ENCODE measurements at places on chromosomes 3 and 15.

DNA sequence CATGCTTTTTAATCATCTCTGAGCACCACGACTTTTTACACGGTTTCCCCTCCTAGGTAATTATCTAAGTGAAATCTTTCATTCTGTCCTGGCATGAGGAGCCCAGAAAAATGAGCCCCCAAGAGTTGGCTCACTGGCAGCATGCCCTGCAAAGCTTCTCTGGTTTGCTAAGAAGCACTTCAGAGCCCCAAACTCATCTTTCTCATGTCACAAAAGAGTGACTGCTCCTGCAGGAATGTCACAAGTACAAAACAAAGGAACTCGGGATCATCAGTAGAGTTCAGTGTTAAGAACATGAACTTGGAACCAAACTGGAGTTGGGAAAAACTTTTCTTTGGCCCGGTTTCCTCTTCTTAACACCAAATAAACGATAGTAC is 123.9 kb downstream of the FOXB1 start:
- DNase-seq = no peak

DNA sequence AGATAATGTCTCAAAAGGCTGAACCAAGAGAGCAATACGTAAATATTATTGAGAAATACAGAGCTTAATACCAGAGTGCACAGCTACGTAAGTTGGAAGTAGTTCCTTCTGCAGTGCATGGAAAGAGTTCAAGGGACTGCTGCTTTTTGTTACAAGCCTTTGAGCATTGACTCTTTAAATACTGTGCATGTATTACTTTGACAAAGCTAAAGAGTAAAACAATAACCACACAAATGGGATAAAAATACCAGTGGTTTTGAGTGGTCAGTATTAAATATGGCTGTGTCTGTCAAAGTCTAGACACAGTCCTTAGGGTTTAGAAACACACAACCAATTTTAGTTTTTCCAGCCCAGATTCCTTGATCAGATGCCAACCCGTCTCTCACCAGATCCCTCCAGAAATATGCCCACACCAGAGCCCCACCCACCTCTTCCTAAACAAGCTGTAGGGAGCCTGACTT is 62.1 kb downstream of the SSR3 start:
- no peak for DNase-seq

- DNase-seq = no peak
Observed at GRCh38 chr3:108292905-108293328, 3.4 kb upstream of the HHLA2 start.

DNA sequence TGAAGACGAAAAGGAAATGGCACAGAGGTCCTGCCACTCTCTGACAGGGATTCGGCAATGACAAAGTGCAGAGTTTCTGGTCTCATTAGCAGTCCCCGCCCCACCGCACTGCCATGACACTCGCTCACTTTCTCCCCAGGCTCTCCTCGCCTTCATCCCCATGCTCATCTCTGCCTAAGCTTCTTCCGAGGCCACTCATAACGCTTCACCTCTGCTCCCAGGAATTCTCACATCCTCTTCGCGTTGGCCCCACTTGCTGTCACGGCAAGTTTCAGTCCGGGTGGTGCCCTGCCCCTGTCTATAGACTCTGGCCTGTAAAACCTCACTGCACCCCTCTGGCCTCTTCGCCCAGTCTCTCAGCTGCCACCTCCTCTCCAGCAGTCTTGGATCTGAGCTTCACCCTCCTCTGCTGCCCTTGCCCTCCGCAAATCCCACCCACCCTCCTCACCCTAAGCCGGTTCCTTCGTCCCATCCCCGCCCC is 654 bp downstream of the RUBCN start:
- DNase-seq = peak; percentile 66

DNA sequence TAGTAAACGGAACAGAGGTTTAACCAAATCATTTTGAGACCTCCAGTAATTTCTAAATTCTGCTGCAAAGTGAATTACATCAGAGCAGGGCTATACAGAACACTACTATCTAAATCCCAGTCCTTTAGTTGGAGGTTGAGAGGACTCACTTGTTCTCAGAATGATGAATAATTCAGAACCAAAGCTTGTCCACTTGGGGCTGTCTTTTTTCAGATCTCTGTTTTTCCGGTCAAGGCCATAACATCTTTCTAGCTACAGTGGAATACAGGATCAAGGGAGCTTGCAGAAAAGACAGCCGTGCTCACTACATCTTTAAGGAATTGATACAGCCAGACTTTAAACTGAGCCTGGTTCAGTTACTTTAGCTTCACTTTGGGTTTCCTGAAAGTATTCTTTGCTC is 194.5 kb downstream of the EFHB start:
- no peak for DNase-seq

DNA sequence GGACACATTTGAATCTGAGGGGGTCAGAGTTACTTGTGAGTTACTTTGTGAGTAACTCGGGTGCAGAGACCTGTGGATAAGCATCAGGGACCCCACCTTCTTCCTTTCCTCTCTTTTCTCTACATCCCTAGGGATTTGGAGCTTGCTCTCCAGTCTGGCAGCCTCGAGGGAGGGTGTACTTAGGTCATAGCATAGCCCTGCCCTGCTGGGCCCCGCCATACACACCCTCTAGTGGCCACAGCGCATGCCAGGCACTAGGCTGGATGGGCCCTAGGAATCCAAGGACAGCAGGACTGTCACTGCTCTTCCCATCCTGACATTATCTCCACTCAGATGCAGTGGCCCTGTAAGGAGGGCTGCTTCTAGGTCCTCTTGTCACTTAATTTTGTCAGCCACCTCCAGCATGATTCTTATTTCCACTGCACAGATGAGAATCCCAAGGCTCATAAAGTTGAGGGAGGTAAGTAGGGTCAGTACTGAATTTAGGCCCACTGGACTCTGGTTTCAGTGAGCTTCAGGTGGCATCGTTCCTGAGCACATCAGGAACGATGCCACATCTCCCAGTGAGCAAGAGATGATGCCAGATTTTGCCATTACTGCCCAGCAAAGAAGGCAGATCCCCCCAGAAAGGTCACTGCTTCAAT is 3.6 kb upstream of the SMAD6 start:
- peak; percentile 21 for DNase-seq

- no peak for DNase-seq
Observed at GRCh38 chr15:47862402-47862801, 145.1 kb downstream of the SEMA6D start.

DNA sequence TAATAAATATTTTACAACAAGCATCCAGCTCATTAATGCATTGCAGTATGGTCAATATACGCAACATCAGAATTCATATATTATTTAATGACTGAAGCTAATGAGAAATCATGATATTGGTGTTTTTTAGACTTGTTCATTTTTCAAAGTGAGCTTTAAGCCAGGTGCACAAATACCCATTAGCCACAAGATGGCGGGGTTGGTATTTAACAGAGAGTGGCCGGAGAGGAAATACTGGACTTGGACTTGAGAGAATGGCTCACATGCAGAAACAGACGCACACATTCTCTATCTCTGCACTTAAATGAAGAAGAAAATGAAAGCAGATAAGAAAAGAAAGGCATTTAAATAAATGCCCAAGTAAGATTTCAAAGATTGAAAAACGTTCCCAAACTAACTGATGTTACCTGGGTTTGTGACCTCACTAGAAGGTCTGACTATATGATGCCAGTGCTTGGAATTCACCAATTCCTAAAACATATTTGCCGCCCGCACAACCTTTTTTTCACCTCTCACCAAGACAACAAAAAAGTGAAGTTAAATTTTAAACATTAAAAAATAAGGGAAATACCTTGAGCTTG is 21.2 kb upstream of the CRBN start:
- no peak for DNase-seq

DNA sequence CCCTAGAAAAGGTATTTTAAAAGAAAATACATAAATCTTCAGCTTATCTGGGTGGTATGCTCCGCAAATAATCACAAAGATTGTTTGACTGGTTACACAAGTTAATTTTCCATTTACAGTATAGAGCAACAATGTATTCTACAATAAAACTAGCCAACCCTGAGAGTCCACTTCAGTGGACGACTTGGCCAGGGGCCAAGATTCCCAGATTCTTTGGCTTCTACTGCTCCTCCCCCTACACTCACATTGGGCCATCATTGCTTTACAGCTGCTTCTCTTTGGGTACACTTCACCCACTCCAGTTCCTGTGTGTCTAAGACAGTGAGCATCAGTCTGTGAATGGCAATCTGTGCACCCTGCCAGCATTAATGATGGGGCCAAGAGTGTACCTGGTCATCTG is 17.2 kb upstream of the PRICKLE2 start:
- DNase-seq = no peak
